ENCODE measurements at places on chromosomes 2 and 18.

GRCh38 chr2:149984311-149984710 lies 396.7 kb upstream of the MMADHC start:
- no peak for DNase-seq

- no peak for DNase-seq
These were observed 1.7 kb upstream of the DPP4 start for GRCh38 chr2:162075689-162076132.

DNA sequence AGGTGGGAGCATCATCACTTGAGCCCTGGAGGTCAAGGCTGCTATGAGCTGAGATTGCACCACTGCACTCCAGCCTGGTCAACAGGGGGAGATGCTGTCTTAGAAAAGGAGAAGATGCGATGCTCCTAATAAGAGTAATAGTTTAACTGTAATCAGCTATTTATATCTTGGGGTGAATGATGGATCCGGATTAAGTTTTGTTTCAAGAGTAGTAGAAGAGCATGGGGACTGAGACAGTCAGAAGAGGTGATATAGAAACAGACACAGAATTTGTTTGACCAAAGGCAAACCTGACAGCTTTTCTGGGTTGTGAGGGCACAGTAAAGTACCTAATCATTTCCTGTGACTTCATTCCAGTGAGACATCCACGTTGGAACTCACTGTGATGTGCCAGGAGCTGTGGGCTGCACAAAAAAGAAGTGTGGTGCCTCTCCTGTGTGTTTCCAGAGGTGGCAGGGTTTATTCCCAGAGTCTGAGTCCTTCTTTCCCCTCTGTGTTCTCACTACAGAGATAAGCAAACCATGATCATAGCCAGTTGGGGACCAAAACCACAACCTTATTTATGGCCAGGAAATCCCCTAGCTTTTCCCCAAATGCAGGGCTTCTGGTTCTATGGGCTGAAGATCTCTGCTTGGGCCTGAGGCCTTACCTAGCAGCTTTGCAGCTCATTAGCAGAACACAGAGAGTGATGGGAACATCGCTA lies 113.7 kb downstream of the XRCC5 start:
- no peak for DNase-seq

GRCh38 chr2:184780944-184781343 lies 182.6 kb downstream of the ZNF804A start:
- peak; percentile 3 for DNase-seq

DNA sequence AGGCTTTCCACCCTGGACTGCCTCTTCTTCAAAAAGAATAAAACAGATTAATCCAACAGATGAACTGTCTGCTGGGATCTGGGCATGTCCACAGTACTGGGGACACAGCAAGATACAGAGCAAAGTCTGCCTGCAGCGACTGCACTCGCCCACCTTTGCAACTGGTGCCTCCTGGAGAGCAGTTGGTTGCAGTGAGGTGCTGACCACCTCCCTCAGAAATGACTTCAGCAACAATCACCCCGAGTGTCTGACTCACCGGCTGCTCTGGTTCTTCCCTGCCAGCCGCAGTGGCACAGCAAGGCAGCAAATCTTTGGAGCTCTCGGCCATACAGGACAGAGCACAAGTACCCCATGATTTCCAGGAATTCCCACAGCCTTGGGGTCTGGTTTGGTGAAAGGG lies 179.7 kb downstream of the ANAPC1 start:
- peak; percentile 30 for DNase-seq

DNA sequence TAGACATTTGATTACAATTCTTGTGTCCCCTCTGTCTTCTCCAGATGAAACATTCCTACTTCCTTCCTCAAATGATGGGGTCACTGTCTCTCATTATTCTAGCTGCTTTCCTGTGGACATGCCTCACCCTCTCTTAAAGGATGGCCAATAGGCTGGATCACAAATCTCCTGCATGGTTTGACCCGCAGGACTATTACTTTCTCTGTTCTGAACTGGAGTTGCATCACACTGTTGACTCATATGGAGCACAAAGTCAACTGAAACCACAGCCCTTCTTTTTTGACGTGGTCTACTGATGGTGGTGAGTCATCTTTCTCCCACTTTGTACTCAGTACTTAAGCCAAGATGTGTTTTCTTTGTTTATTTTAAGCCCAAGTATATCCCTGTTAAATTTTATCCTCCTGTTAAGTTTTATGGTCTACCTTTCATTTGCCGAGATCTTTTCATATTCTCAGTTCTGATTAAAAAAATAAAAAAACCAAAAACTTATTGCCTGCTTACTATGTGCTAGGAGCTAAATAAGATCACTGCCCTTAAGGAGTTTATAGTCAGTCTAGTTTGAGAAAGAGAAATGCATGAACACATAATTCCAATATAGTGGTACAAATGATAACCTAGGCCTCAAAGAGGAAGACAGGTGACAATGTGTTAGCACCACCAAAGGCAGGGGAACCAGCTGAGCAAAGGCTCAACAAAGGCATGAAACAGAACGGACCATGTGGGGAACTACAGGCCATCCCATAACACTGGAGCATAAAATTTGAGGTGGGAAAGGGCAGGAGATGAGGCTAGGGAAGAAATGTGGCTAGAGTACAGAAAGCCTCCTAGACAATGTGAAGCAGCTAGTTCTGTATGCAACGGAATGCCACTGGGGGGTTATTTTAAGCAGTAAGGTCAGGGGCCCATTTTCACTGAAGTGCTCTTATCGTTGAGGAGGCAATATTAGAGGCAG lies 67.6 kb upstream of the ZFP36L2 start:
- DNase-seq: peak; percentile 93

GRCh38 chr2:27162151-27163121 lies 13.6 kb downstream of the TCF23 start:
- no peak for DNase-seq

DNA sequence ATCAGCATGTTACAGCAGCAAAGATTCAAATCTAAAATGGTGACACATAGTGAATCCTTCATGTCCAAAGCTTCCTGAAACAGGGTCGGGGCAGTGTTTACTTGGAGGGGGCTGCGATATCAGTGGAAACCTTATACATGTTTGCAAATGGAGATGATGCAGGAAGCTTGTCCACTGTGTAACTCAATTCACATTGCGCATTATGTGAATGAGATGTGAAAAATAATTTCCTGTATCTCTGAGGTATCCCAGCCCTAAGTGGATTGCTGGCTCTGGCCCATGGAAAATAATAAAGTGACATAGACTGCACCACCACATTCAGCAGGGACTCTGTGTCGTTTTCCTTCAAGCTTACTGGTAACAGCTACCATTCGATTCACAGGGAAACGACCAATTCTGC lies 505.5 kb downstream of the GALR1 start:
- DNase-seq: no peak

DNA sequence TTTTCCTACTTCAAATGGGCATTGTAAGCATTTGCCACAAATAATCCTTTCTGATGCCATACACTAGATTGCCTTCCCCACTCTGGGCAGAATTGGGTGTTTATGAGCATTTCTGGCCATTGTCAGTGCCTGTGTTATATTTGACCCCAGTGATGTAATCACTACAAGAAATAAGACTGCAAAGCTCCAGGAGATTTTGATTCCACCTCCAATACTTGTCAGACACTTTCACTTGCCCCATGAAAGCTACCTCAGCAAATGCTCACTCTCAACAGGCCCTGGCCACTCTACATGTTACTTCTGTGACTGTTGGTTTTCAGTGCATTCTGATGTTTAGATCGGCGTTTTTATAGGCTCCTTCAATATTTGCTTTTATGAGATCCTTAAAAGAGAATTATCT lies 135.1 kb downstream of the GFPT1 start:
- DNase-seq: no peak

GRCh38 chr2:209451209-209451834 lies 27.5 kb downstream of the MAP2 start:
- DNase-seq: no peak

DNA sequence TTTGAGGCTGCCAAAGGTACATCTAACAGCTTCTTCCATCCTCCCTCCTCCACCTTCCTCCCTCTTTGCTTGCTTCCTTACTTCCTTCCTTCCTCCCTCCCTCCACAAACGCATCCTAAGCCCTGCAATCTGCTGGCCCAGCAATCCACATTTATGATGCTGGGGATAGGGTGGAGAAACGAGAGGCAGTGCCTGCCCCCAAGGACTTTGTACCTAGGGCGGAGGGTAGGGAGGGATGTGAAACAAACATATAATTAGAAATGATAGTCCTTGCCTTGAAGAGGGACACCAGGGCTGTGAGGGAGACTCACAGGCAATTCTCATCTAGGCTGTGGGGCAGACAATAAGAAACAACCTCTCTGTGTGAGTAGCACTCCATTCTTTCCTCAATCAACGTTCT lies 188.3 kb downstream of the ANKRD30B start:
- no peak for DNase-seq

DNA sequence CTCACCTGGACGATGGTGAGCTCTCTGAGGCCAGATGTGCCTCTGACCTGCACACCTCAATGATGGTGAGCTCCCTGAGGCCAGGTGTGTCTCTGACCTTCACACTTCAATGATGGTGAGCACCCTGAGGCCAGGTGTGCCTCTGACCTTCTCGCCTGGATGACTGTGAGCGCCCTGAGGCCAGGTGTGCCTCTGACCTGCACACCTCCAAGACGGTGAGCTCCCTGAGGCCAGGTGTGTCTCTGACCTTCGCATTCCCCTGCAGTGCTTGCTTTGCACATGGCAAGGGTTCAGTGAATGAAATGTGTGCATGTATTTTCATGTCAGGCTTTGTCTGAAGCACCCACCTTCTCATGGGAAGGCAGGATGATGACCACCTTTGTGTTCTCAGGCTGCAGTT lies 95.5 kb downstream of the PTGR3 start:
- DNase-seq: no peak

- no peak for DNase-seq
These were observed 25.7 kb downstream of the MBOAT2 start for GRCh38 chr2:8977758-8978157.

- DNase-seq: no peak
These were observed 302.4 kb downstream of the CLIP4 start for GRCh38 chr2:29417630-29418029.

DNA sequence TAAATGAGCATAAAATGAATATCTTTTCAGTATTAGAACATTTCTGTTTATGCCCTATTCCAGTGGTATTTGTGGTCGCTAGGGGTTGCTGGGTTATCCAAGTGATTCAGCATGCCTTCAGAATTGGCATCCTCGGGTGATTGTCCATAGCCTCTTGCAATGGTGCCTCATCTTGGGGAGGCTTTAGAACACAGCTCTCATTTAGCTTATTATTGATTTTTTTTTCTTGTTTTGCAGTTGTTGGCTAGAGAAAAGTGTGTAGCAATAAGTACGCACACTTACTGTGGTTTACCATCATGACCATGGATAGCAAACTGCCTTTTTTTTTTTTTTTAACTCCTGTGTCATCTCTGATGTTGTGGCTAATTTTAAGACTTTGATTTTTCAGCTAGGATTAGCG lies 33.6 kb downstream of the PLEKHA3 start:
- no peak for DNase-seq

DNA sequence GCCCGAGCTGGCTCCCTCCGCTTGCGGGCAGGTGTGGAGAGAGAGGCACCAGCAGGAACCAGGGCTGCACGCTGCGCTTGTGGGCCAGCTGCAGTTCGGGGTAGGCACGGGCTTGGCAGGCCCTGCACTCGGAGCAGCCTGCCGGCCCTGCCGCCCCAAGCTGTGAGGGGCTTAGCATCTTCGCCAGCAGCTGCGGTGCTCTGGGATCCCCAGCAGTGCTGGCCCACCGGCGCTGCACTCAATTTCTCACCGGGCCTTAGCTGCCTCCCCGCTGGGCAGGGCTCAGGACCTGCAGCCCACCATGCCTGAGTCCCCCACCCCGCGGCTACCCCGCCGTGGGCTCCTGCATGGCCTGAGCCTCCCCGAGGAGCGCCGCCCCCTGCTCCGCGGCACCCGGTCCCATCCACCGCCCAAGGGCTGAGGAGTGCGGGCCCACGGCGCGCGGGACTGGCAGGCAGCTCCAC lies 434.4 kb upstream of the RGPD4 start:
- no peak for DNase-seq

DNA sequence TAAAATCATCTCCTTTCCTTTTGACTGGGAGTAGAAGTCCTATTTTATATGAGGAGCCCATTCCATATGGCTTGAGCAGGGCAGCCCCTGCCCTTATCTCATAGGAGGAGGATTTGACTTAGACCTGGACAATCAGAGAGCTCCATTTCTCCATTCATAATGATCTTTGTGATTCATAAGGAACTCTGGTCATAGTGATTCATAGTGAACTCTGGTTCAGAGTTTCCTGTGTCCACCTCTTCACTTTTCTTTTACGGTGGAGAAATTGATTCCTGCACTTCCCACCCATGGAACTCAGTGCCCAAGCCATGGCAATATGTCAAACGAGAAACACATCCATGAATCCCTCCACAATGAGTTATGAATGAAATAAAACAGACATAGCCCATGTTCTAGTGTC lies 12.8 kb upstream of the MYO3B start:
- no peak for DNase-seq
